ENCODE measurements at places on chromosomes 11 and 22.

DNA sequence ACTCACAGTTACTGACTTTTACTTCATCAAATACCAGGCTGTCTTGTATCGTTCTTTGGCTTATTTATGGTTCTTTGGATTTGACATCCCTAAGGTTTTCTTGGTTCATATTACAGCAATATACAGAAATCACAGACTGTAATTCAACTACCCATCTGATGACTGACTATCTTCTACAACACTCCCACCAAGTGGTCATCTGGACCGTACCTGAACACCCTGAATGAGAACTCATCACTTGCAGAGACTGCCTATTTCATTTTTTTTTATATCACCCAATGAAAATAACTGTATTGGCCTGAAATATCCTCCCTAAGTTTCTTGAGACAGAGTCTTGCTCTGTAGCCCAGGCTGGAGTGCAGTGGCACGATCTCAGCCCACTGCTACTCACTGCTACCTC, 9.5 kb upstream of the UPB1 start:
- peak; percentile 53 for DNase-seq

DNA sequence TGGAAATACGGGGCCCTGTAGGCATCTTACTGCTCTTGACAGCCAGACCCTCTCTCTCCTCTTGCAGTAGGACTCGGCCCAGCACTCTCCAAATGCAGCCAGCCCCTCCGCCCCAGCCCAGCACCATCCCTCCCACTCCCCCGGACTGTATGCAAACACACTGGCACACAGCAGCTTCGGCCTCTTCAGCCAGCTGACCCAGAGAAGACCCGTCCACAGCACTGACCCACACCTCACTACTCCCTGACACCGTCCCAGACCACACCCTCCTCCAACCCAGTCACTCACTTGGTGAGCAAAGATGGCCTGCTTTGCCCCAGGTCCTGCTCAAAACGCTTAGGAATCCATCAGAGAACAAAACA, 164.6 kb downstream of the IGLL1 start:
- no peak for DNase-seq

DNA sequence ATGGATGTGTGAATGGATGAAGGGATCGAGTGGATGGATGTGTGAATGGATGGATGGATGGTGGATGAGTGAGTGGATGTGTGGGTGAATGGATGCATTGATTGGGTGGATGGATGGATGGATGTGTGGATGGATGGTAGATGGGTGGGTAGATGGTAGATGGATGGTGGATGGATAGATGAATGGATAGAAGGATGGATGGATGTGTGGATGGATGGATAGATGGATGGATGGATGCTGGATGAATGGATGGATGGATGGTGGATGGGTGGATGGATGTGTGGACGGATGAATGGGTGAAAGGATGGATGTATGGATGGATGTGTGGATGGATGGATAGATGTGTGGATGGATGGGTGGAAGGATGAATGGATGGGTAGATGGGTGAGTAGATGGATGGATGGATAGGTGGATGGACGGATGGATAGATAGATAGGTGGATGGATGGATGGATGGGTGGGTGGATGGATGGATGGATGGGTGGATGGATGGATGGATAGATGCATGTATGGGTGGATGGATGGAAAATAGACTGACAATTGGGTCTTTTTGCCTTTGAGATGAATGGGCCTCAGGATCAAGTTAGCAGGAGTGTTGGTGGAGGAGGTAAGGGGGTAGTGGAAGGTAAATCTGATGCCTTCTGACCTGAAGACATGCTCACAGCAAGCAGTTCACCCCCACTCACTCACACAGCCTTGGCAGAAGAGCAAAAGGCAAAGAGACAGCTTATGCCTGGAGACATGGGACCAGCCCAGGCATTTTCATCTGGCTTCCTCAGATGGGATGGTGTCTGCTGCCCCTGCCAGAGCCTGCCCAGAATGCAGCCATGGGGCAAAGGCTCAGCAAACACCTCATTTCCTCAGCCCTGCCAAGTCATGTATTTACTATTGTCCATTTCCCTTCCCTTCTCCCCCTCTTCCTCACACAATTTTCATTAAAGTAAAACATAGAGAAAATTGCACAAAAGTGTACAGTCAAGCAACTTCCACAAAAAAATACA, 8.0 kb upstream of the FADD start:
- DNase-seq: no peak

- no peak for DNase-seq
Observed at GRCh38 chr22:50010676-50011446, 1.7 kb downstream of the IL17REL start.

GRCh38 chr11:126440792-126441514, 85.5 kb downstream of the ST3GAL4 start:
- peak; percentile 73 for DNase-seq

- DNase-seq: no peak
Observed at GRCh38 chr22:39941601-39942000, 18.6 kb upstream of the TMA7B start.

GRCh38 chr22:45966895-45967365, 10.0 kb downstream of the WNT7B start:
- no peak for DNase-seq

DNA sequence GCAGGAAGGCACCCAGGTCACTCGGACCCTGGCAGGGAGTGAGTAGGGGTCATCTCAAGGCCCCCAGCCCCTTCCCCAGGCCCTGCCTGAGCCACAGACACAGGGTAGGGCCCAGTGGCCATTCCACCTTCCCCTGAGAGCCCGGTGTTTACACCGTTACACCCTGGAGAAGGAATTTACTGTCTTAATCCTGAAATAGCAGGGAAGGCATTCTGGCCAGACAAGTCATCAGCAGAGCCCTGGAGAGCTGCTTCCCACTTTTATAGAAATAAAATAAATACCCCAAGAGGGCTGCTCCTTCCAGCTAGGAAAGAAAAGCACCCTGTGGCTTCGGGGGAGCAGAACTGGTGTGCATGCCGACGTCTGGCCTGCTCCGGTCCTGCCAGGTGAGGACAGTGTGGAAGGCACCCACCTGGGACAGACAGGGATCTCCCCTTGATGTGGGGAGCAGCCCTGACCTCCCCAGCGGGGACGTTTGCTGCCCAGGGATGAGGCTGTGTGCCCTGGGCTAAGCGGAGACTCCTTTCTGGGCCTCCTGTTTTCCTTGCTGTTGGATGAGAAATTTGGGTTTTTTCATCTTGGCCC, 180.0 kb downstream of the MN1 start:
- DNase-seq: no peak

DNA sequence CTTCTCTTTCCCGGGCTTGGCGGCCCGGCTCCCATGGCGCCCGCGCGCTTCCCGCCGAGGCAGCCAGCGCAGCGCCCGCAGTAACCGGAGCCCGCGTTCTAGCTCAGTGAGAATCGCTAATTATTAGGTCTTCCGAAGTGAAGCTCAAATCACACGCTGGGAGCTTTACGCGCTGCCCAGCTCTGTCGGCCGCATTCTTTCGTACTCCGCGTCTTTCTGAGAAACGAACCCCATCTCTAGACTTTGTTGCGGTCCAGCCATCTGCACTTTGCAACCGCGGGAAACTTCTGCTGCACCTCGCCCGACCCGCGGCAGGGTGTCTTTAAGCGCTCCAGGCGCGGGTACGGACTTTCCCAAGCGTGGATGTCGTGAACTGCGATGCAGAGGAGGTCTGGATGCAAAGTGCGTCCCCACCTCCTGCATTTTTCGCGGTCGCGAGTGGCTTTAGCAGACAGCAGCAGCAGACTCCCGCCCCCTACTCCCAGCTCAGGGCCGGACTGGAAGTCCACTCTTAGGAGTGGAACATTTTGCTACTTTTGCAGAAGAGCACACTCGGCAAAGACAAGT, 6.0 kb upstream of the PAX6 start:
- DNase-seq: no peak

- DNase-seq: no peak
Observed at GRCh38 chr22:19201869-19202798, 23.6 kb upstream of the SLC25A1 start.

GRCh38 chr11:65420979-65421793, 1.4 kb upstream of the NEAT1 start:
- DNase-seq: peak; percentile 97

- DNase-seq: no peak
Observed at GRCh38 chr22:21855676-21856075, 11.8 kb downstream of the MAPK1 start.

GRCh38 chr11:111363985-111364384, 15.1 kb downstream of the POU2AF1 start:
- no peak for DNase-seq

DNA sequence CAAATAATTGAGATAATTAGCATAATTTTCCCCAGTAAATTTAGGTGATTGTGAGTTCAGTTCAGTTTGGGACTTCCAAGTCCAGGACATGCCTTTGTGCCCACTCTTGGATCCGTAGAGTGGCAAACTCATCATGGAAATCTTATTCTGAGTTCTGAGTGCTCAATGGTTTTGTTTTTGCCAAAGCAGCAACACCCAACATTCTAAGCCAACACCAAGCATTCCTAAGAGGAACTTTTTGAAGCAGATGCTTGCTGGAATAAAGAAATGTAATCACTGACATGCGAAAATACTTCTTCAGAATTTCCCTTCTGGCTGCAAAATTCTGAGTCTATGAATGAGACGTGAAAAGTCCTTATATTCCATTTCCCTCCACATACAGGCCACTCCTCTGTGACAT, 10.4 kb downstream of the MMP27 start:
- no peak for DNase-seq

- DNase-seq: peak; percentile 60
Observed at GRCh38 chr11:93740730-93741093, 583 bp downstream of the TAF1D start.

DNA sequence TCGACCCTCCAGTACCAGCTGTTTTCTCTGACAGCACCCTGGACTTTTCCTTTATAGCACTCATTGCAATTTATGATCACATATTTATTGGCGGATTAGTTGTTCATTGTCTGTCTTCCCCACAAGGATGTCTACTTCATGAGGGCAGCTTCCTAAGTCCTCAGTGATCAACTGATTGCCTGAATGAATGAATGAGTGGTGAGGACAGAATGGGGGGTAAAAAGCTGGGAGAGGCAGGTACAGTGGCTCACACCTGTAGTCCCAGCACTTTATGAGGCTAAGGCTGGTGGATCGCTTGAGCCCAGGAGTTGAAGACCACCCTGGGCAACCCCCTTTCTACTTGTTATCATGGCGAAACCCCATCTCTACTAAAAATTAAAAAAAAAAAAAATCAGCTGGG, 11.1 kb upstream of the SOX10 start:
- no peak for DNase-seq
